Stimulated activated CD8-positive, alpha-beta memory T cell treated with anti-CD3 and anti-CD28 coated beads, Interleukin-7, amount 100 ng/mL, for 1 hour (primary cell): ENCODE measurements at places on chromosomes 5 and 9.

DNA sequence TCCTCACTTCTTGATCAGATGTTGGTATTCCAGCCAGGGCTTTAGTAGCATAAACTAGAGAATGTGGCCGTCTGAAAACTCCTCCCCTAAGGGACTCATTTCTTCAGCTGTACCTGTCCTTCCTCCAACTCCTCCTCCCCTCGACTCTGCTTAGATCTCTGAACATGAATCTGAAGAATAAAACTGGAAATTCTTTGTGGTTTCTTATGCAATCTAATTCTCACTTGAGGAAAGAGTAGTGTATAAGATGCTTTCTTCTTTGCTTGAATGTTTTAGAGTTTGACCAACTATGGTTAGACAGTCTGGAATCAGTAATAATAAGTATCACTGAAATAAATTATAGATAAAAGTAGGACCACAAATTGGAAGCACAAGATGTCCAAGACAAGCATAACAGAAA is 128.5 kb downstream of the LRRC70 start:
- DNase-seq = no peak

GRCh38 chr5:129852747-129853352 is 51.4 kb upstream of the CHSY3 start:
- peak; percentile 25 for DNase-seq

GRCh38 chr5:66139318-66139712 is 4.8 kb upstream of the SREK1 start:
- DNase-seq = no peak

DNA sequence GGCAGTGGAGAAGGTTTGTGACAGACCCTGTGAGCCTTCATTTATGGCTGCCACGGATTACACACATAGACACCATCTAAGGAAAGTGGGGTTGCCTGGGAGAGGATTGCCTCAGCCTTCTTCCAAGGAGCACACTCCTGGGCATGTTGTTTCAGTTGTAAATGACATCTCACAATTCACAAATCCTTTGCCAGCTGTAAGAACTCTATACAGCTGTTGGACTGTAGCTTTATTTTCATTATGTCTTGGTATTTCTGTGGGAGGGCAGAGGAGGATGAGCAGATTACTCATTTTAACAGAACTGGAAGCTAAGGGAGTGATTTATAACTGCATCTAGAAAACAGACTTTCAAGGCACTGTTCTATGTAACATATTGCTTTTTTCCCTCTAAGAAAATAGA is 25.6 kb downstream of the MELK start:
- DNase-seq = no peak

GRCh38 chr9:77424993-77425392 is 223.1 kb downstream of the GNA14 start:
- no peak for DNase-seq

- no peak for DNase-seq
Measured at GRCh38 chr5:13976867-13977830, 32.7 kb upstream of the DNAH5 start.

- no peak for DNase-seq
Measured at GRCh38 chr5:42767491-42768105, 11.0 kb downstream of the CCDC152 start.
